ENCODE measurements at places on chromosomes 6 and 20.

GRCh38 chr6:4270001-4270400 is 134.6 kb upstream of the ECI2 start:
- DNase-seq, result no peak

DNA sequence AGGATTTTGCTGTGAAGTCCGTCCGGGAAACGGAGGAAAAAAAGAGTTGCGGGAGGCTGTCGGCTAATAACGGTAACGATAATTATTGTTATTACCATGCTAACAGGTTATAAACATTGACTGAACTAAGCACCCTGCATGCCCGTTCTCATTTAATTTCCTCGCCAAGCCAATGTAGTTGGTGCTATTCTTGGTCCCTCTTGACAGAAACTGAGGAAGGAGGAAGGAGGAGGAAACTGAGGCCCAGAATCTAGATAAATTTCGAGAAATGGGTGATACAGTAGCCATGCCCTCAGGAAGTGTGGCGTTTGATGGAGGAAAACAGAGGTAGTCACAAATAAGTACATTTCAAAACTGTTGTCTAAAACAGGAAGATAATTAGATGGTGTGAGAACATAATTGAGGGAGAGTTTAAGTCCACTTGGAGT is 474 bp downstream of the TPX2 start:
- no peak for DNase-seq

DNA sequence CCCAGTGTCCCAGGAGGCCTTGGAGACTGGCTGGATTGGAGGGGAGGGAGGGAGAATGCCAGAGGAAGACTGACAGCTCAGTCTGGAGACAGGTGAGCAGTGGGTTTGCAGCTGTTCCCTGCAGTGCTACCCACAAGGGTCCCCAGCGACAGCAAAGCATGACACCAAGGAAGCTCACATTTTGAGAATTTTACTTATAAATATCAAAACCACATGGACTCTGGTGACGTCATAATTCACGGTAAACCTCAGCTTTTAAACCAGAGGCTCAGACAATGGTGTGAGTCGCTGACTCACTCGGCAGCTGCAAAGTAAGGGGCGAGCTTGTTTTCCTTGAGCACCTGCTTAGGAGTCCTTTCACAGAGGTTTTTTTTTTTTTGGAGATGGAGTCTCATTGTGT is 65.2 kb downstream of the THBS2 start:
- peak; percentile 4 for DNase-seq

- no peak for DNase-seq
Observed at GRCh38 chr6:15823838-15824414, 161.1 kb upstream of the DTNBP1 start.

DNA sequence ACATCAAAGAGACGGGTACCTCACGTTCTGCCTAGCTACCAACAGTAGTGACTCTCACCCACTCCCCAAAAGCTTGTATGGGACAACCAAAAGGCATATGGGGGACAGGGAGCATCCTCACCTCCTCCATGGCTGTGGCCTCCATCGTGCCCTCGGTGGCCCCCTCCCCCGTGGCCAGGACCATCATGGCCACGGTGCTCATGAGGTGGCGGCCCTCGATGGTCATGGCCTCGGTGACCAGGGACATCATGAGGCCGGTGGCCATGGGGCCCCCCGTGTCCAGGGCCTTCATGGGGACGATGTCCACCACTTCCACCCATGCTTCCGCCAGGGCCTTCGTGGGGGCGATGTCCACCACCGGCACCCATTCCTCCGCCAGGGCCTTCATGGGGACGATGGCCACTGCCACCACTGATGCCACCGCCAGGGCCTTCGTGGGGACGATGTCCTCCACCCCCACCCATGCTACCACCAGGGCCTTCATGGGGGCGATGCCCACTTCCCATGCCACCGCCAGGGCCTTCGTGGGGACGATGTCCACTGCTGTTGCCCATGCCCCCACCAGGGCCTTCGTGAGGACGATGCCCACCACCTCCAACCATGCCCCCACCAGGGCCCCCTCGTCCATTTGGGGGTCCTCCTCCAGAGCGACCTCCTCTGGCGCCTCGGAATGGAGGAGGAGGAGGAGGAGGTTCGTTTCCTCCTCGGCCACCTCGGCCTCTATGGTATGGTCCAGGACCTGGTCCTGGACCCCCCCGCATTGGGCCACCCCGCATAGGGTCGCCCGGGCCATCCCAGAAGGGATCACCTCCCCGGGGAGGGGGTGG is 15.0 kb downstream of the PPP1R10 start:
- no peak for DNase-seq

DNA sequence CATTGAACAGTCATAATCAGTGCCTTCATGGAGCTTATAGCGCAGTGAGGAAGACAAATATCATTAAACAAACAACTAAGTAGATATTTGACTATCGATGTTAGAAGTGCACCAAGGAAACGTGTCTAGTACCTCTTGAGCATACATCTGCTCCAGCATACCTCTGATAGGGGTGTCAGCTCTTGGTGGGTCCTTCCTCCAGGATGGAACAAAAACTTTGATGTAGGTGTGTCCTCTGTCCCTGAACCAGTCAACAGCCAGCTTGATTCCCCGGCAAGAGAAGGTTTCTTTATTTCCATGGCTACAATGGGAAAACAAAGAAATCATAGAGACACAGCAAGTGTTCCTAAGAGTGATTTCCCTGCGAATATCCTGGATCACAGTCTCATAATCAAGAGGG is 23.1 kb downstream of the ZC3H12D start:
- no peak for DNase-seq

GRCh38 chr6:142406131-142406530 is 104.3 kb downstream of the ADGRG6 start:
- DNase-seq, result no peak

DNA sequence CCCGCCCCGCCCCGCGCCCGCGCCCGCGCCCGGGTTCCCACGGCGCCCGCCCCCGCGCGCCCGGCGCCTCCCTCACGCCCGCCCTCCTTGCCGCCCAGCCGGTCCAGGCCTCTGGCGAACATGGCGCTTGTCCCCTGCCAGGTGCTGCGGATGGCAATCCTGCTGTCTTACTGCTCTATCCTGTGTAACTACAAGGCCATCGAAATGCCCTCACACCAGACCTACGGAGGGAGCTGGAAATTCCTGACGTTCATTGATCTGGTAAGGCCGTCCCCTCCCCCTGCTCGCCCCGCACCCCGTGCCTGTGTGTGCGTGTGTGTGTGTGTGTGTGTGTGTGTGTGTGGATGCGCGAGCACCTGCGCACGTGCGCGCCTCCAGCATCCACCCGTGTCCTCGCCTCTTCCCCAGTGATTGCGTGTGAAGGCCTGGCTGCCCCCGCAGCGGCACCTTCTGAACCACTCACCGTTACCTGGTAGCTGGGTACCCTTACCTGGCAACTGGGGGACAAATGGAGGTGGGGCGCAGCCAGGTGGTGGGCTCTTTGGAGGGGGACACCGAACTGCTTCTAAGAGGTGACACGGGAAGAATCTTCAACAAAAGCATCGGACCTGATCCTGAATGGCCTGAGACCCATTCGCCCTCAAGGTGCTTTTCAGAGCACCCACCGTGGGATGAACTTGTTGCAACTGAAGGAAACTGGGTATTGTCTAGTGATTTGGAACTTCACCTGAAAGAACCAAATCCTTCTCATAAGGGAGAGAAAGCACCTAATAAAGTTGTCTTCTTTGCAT is at the start of gene AIG1:
TSS of gene AIG1 (plus strand) at position 84 of the 791 bp plus-strand sequence. CDS start at position 121, 37 bp downstream.
- no peak for DNase-seq

DNA sequence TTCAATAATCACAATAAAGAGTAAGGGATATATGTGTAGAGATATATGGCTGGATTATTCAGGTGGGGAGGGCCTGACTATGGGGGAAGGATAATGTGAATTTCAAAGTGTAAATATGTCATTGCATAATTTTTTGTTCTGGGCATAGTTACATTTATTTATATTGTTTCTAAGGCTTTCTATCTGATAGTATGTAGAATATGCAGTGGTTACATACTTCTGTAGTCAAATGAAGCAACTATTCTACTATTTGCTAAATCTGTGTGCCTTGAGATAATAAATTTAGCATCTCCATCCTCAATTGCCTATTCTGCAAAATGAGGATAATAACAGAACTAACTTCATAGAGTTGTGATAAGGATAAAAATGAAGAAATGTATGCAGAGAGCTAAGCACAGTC is 359.2 kb downstream of the CDKAL1 start:
- no peak for DNase-seq

DNA sequence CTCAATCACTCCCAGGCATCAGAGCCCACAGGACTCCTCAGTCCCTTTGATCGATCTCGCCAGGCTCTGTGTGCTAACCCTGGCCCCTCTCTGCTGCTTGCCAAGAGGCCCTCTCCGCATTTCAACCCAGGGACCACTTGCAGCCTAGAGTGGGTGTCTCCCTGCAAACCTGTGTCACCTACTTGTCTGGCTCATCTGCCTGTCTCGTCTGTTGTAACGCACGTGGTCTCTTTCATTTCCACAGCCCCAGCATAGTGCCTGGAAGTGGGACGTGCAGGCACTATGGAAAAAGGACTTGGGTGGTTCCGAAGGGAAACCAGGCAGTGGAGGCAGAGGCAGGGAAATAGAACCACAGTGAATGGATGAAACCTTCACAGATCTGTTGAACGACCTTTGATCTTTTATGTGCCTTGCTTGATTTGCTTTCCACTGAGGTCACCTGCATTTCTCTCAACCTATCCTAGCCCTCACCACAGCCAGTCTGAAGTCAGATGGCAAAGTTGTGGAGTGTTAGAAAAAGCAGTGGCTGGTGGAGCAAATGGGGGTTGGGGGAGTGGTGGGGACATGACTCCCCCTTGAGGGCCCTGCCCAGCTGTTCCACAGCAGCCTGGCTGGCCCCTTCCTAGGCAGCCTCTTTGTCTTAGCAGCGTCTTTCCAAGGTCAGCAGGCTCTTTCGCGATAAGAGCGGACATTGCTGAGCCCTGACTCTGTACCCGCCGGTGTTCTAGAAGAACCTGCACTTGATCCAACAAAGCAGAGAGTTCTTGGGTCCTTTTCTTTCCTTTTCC is 55.8 kb upstream of the TAGAP start:
- no peak for DNase-seq

GRCh38 chr20:49268600-49269365 is 9.1 kb downstream of the ZNFX1 start:
- no peak for DNase-seq

All from suppressor macrophage treated with lipopolysaccharide for 1 hour (primary cell).